Stimulated activated CD4-positive, alpha-beta T cell treated with anti-CD3 and anti-CD28 coated beads, TNF-alpha, amount 100 ng/mL, for 24 hours (primary cell): ENCODE measurements at places on chromosomes 7 and 10.

DNA sequence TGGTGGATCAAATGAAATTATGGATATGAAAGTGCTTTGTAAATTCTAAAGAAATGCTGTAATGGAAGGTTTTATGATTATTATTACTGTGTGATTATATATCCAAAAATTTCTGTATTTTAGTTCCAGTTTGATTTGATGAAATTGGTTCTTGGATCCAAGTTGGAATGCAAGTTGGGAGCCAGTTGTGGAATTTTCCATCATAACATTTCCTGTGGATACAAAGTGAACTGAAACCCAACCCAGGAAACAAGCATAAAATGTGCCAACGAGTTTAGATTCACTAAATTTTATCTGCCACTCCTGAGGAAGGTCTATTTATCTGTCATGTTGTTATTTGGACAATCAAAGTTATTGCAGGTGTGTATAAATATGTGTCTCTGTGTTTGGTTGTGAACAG lies 131.4 kb upstream of the MDFIC start:
- DNase-seq: no peak

DNA sequence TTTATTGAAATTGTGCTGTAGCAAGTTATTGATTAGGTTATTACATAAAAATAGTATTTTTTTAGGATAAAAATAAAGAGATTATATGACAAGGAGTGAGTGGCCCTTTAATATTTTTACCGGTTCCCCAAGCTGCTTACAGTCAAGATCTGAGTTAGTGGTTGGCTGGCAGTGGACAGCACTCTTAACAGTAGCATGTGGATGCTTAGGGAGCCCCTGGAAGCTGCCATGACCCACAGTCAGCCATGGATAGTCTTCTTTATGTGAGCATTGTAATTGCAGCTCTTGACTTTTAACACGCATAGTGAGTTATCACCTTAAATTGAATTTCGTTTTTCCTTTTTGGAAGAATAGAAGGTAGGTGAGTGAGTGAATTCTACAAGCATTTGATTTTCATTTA lies 22.1 kb downstream of the RAB18 start:
- no peak for DNase-seq

DNA sequence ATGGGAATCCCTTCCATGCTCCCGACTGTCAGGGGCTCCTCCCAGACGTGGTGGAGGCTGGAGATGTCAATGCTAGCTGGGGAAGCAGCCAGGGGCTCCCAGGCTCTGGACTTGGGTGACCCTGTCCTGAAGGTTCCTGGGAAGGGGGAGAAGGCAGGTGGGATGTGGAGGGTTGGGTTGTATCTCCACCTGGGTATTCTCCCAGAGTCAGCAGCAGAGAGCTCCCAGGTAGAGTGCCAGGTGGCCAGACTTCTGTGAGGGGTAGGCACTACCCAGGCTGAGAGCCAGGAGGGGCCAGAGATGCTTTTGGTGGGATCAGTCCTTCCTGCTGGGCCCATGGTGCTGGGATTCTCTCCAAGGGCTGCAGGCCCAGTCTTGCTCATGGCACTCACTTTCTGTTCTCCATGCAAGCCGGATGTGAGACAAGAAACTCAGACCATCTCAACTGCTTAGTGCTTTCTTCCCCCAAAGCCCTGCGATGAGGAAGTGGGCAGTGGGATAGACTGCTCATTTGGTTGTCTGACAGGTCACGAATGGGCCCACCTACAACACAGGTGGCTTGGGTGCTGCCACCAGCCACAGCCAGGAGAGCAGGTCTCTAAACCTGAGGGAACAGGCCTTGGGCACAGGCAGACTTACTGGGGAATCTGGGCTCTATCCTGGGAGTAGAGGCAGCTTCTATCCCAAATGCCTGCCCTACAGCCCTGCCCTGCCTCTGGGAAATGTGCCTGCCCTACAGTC lies 52.5 kb upstream of the CAMK2B start:
- no peak for DNase-seq

DNA sequence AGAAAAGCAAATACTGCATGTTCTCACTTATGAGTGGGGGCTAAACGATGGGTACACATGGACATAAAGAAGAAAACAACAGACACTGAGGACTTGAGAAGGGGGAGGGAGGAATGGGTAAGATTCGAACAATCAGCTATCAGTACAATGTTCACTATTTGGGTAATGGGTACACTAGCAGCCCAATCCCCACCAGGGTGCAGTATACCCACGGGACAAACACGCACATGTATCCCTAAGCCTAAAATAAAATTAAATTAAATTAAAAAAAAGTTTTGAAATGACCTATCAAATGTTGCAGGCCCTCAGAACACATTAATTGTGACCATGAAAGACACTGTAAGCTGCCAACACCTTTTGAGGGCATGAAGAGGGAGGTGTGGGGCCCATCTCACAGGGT lies 316.0 kb downstream of the WDR37 start:
- no peak for DNase-seq

GRCh38 chr7:11811709-11812108 lies 20.3 kb downstream of the THSD7A start:
- DNase-seq: no peak

- DNase-seq: peak; percentile 39
These were observed 692 bp downstream of the CARD11 start for GRCh38 chr7:3042861-3043489.

- peak; percentile 8 for DNase-seq
These were observed 628 bp downstream of the PARP12 start for GRCh38 chr7:140062118-140062527.

- DNase-seq: no peak
These were observed 50.8 kb downstream of the RHOBTB1 start for GRCh38 chr10:60893231-60893630.

- DNase-seq: no peak
These were observed 21.3 kb downstream of the BTBD16 start for GRCh38 chr10:122292376-122292775.

DNA sequence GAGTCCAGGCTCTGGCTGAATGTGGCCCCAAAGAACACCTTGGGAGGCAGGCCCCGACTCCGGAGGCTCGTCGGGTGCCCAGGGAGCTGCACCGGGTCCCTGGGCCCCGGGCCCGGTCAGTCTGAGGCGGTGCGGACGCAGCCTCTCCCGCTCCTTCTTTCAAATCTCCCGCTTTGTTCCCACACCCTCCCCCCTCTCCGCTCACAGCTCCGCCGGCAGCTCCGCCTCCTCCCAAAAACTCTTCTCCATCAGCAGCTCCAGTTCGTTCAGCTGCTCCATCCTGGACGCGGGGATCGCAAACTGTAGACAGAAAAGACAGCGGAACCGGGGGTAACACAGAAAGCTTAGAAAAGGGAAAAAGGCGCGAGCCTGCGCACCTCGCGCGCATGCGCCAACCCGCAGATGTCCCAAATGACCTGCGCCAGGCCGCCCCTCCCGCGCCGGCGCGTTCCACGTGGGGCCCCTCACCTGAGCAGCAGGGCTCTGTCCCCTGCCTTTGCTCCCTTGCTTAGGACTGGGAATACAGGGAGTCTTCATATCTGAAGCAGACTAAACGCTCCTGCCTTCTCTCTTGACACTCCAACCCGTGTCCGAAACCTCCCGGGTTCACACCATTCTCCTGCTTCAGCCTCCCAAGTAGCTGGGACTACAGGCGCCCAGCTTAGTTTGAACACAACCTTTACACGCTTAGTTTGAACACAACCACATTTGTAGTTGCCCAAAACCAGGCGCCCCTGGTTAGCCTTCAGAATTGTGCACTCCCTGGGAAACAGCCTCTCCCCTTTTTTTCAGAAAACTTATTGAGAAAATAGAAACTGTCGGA lies at the start of gene DNA2:
TSS of gene DNA2 (minus strand) at position 388 of the 823 bp plus-strand sequence. CDS start at position 279, 109 bp downstream.
- peak; percentile 66 for DNase-seq

DNA sequence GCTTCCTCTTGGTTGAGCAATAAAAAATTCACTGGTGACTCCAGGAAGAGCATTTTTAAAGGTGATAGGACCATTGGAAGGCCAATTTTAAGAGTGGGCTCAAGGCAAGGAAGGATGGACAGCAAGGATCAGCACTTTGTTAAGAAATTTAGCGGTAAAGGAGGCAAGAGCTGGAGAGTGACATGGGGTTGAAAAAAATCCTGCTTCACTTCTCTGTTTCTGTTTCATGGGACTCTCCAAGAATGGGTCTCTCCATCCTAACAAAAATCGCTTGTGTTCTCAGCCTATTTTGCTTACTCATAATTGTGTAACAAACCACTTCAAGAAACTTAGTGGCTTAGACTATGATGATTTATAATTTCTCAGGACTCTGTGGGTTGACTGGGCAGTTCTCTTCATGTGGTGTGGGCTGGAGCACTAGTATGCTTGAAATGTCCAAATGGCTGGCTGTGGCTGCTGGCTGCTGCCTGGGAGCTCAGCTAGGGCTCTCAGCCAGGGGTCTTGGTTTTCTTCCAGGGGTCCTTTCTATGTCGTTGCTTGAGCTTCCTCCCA lies 59.8 kb upstream of the ZNRF2 start:
- DNase-seq: no peak

DNA sequence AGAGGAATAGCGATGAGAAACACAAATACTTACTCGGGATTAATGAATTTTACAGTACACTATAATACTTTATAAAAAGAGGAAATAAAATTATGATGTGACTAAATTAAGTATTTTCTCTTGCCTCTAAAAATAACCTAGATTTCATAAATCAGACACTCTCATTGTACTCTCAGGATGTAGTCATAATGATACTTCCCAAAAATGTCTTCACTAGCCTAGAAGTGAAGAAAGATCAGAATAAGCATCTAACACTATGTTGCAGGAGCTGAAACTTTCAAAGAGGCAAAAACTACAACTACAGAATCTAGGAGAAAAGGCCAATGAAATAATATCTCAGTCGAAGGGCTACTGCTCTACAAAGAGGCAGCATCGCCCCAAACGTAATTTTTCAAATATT lies 49.4 kb downstream of the DNAJC1 start:
- no peak for DNase-seq

- no peak for DNase-seq
These were observed 75.1 kb upstream of the SMNDC1 start for GRCh38 chr10:110379831-110380230.

GRCh38 chr10:5896208-5897052 lies 6.4 kb downstream of the FBH1 start:
- DNase-seq: no peak

DNA sequence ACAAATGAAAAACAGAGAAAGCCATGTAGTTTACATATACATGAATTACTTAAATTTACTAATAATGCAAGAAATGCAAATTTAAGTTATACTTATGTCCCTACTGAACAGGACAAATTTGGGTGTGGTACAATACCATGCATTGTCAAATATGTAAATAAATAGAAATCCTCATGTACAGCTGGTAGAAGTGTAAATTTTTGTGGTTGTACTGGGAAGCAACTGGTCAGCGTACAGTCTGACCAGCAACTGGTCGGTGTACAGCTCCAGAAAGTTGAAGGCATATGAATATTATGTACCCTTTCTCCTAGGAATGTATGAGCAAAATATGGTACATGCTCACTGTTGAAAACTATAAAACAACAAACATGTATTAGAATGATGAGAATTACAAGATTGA lies 93.9 kb upstream of the TMEM106B start:
- no peak for DNase-seq

DNA sequence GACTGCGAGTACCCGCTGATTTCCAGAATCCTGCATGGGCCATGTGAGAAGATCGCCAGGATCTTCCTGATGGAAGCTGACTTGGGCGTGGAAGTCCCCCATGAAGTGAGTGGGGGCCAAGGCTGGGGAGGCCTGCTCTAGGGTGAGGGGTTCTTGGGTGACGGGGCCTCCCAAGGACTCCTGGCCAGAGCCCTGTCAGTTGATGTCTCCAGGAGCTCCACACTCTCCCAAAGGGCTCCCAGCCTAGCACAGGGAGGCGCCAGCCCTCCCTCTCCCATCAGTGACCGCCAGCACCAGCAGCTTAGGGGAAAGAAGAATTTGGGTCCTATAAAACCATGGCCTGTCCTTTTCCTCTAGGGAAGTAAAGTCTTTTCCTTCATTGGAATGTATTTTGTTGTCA lies 9.8 kb upstream of the ZNF22 start:
- no peak for DNase-seq

DNA sequence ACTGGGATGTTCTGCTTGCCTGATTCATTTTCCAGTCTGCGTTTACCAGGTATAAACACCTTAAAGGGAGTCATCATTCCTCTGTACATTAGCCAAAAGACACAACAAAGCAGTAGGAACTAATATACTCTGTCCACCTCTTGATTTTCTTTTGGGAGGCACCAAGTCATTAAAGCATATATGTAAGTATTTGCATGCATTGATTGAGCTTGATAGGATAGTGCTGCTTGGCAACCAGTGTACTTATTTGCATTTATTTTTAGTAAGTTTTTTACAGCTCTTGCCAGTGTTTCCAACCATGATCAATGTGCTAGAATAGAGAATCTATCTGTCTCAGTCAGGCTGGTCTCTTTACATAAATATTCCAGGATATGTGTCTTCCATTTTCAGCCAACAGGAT lies 353.3 kb upstream of the SEMA3C start:
- no peak for DNase-seq

- no peak for DNase-seq
These were observed 39.5 kb downstream of the WNT2 start for GRCh38 chr7:117283371-117283770.

DNA sequence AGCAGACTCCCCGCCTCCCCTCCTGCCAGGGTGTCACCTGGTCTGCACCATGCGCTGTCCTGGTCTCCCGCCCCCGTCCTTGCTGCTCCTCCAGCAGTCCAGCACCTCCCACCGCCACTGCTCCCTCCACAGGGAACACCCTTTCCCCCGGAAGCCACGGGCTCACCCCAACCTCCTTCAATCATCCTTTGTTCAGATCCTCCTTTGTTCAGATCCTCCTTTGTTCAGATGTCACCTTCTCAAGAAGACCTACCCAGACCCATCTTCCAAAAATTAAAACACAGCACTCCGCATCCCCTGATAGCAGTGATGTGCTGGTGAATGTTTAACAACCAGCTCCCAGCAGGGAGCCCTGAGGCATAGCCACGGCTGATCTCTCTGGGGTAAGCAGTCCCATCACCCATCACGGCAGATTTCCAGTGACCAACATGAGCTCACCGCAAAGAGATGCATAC lies 237.7 kb downstream of the USP6NL start:
- no peak for DNase-seq

- no peak for DNase-seq
These were observed 183.0 kb upstream of the PRSS1 start for GRCh38 chr7:142566271-142566670.

GRCh38 chr10:98528166-98528804 lies 81.5 kb upstream of the HPS1 start:
- DNase-seq: no peak

GRCh38 chr10:30127120-30127541 lies 67.7 kb upstream of the JCAD start:
- no peak for DNase-seq

GRCh38 chr7:100801833-100802568 lies 25.3 kb downstream of the EPHB4 start:
- DNase-seq: no peak

DNA sequence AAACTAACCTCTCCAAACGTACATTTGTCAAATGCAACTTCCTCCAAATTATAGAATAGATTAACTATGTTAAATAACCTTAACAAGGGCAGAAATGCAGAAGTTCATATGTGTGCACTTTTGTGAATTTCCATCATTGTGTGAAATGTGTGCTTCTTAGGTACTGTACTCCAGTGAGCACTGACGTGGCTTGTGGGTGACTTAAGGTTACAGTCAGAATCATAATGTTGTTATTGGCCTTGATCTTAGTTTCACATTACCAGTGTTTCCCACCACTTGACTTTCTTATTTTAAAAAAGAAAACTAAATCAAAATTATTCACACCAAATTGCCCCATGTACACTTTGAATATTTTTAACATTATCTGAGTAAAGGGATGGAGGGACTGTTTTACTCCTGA lies 155.1 kb upstream of the FZD8 start:
- no peak for DNase-seq
